ENCODE measurements at places on chromosomes 4 and X.

GRCh38 chr4:3221996-3222395 is 27.0 kb upstream of the MSANTD1 start:
- DNase-seq, result no peak

- no peak for DNase-seq
Observed at GRCh38 chr4:36337665-36338185, 56.3 kb downstream of the DTHD1 start.

- no peak for DNase-seq
Observed at GRCh38 chr4:113528395-113528794, 233.1 kb downstream of the CAMK2D start.

DNA sequence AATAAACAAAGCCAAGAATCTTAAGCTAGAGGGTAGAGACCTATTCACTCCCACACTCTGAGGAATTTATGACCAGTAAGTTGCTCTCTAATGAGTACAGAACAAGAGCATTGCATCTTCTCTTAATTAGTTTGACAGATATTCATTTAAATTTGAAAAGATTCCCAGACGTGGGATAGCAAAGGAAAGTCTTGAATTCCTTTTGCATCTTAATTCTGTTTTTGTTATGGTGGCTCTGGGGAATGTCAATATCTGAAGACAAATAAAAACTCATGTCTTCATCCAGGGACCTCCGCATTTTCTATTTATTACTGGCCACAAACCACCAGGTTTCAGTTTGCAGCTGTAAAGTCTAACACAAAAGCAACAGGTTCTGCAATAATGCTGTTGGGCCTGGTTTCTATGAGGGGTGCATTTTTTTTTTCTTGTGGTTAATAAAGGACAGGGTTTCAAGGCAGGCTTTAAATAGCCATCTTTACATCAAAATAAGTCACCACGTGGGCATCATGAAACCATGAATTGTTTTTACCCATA is 172.3 kb downstream of the SHROOM3 start:
- peak; percentile 62 for DNase-seq

DNA sequence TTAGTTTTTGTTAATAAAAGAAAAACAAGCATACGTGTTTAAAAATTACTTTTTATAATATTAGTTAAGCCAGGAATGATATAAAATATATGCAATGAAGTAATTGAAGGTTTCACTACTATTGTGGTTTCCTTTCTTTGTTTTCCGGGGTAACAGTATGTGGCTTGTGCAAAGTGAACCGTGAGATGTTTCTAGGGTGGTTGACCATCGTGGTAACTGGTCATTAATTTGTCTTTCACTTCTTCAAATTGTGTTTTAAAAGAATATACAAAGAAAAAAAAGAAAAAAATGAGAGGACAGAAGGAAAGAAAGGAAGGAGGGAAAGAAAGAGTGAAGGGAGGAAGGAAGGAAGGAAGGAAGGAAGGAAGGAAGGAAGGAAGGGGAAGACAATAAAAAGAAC is 330.1 kb upstream of the CPXCR1 start:
- DNase-seq, result no peak

GRCh38 chr4:54661686-54662085 is 3.9 kb downstream of the KIT start:
- peak; percentile 62 for DNase-seq

GRCh38 chr4:107404591-107405300 is 315.3 kb downstream of the PAPSS1 start:
- DNase-seq, result no peak

- DNase-seq, result no peak
Observed at GRCh38 chr4:30825008-30825770, 105.0 kb downstream of the PCDH7 start.

DNA sequence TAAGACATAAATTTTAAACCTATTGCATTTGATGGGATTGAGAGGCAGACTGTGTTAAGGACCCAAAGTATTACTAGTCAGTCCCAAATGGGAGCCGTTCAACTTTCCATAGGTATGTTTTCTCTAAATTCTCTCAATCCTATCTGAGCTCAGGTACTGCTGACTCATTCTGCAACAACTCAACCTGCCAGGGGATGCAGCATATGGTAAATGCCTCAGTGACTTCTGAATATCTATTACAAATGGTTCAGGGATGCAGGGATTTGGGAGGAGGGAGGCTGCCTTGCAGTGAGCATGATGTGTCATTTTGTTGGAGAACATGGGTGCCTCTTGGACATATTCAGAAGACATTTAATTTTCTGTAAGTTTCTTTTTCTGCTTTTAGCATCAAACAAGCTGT is 97.3 kb downstream of the HDAC8 start:
- DNase-seq, result no peak

DNA sequence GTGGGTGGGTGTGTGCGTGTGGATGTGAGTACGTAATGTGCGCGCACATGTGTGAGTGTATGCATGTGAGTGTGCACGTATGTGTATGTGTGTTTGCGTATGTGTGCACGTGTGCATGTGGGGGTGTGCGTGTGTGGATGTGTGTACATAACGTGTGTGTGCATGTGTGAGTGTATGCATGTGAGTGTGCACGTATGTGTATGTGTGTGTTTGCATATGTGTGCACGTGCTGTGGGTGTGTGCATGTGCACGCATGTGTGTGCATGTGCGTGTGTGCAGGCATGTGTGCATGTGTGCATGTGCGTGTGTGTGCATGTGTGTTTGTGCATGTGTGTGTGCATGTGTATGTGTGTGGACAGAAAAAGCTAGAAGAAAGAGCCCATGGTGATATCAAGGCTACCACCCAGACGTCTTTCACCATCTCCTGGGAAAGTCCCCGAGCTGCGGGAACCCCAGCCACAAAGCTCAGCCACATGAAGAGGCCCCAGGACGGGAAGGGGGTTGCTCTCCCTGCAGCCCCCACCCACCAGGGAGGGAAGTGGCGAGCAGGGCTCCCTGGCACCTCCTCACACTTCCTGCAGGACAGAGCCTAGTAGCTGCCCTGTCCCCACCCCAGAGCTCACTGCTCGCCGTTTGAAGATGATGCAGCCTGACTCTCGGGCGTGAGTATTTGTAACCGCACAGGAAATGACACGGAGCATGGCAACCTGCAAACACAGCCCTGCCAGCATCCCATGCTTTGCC is 108.3 kb downstream of the DCTD start:
- no peak for DNase-seq

- DNase-seq, result no peak
Observed at GRCh38 chr4:67371615-67372014, 173.7 kb downstream of the CENPC start.

DNA sequence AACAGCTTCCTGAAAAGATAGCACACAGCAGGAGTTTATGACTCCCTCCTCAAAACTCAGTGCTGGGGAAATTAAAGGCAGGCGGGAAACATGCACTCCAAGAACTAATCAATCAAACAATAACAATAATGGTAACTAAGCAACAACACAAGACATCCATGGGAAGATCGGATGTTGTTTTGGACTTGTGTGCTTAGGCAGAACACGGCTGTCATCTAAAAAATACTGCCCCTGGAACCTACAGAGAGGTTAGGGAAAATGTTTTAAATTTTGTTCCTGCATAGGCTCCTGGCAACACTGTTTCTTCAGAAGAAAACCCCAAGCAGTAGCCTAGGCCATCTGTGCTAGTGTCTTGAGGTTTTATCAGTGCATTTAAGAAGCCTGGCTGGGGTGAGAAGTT is 1378.2 kb downstream of the STIM2 start:
- DNase-seq, result no peak

- peak; percentile 32 for DNase-seq
Observed at GRCh38 chr4:138310991-138311390, 68.8 kb upstream of the SLC7A11 start.

DNA sequence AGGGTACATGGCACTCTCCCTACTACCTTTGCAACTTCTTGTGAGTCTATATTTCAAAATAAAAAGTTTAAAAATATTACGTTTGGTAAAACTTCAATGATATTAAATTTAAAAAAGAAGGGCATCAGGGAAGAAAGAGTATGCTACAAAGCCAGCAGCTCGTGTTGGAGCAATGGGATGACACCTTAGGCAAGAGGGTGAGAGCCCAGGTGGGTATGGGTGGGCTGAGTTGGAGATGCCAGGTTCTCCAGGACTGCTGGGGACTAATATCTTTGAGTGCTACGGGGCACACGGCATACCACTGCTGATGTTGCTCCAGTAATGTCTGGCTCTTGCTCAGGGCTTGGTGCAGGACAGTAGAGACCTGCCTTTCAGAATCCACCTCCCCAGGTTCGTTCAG is 132.4 kb downstream of the EVC2 start:
- no peak for DNase-seq

DNA sequence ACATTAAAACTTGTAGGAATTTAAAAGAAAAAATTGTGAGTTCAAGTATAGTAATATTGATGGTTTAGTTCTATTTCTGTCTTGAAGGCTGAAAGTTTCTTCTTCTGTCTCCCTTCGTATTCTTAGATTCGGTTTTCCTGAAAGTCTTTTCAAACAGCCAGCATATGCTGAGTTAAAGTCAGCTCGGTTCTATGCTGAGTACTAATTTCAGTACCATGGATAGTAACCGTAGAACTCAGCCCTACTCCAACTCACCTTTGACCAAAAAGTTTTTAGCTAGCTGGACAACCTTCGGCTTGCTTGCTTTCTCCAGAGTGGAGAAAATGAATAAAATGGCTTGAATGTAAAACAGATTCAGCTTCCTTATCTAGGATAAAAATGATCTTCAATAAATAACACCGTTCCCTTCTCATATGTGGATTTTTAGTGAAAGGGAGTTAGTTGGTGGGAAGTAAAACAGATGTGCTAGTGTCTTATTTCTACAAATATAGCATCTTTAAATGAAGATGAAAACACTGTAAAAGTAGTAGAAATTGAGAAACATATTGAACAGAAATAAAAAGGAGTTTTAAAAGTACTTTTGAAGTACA is 5.2 kb downstream of the POU4F2 start:
- no peak for DNase-seq

GRCh38 chr4:109495514-109495913 is 61.9 kb downstream of the SEC24B start:
- no peak for DNase-seq

GRCh38 chr4:181968371-181968770 is 274.8 kb upstream of the TENM3 start:
- no peak for DNase-seq

- no peak for DNase-seq
Observed at GRCh38 chr4:185638548-185639301, 103.4 kb upstream of the PDLIM3 start.

- no peak for DNase-seq
Observed at GRCh38 chr4:128623508-128624215, 185.8 kb upstream of the JADE1 start.
